GDM1 (cell line): ENCODE measurements at places on chromosomes 6 and 20.

DNA sequence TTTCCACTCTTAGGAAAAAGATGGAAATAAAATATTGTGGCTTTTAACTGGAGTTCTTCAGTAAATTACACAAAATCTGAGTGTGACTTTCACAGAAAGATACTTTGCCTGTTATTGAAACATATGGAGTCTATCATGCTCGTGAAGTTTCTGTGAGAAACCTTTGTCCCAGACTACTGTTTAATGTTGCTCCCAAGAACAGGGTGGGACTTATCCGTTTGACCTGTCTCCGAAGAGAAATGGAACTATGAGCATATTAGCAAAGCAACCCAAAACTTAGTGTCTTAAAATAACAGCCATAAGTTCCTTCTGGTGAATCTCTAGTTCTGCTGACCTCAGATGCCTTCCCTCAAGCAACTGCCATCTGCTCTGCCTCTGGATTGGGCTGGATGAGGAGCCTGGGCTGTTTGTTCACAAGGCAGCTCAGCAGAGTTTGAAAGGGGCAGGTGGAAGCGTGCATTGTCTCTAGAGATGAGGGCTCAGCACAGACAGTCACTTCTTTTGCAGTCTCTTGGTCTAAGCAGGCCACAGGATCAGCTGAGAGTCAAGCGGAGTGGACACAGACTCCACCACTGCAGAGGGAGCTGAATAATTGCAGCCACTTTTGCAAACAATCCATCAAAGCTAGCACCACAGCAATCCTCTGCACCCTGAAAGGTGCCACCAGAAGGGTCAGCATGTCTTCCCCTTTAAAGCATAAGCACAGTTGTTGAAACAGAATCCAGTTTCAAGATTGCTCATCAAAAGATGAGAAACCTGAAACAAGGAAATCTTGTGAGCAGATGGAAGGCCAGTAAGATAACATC is 52.8 kb downstream of the MYB start:
- peak; percentile 31 for DNase-seq

GRCh38 chr6:160790028-160790792 is 88.2 kb downstream of the PLG start:
- no peak for DNase-seq

GRCh38 chr20:36399147-36399968 is 93.2 kb downstream of the DLGAP4 start:
- peak; percentile 6 for DNase-seq

DNA sequence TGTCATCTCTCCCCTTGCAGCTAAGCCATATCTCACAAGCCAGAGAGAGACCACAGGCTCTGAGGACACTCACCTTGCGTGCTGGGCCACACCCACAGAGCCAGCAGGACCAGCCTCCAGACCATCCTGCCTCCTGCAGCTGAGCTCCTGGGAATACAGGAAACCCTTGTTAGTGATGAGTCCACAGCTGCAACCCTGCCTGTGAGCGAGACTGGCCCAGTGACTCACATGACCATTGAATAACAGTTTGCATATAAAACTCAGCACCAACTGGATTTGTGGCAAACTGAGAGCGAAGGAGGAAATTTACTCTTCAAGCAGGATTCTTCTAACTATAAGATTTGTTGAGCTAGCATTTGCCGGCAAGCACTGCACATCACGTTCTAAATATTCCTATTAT is 3.0 kb downstream of the THBS2 start:
- DNase-seq: no peak

DNA sequence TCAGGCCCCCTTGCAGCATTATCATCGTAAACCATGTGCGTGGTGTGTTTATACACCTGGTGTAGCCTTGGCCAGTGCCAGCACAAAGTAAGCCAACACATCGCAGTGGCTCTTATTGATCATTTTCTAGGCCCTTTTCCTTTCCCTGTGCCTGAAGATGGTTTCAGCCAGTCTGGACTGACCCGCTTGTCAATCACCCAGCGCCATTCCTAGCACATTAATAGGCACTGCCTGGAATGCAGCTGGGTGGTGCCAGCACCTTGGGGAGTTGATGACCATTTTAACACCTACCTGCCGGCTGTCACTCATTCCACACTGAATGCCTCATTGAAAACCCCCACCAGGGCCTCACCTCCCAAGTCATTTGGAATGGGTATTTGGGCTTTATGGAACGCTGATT is 4.9 kb upstream of the UQCC2 start:
- DNase-seq: no peak

- DNase-seq: no peak
Observed at GRCh38 chr20:19868441-19868840, 110.4 kb downstream of the RIN2 start.

DNA sequence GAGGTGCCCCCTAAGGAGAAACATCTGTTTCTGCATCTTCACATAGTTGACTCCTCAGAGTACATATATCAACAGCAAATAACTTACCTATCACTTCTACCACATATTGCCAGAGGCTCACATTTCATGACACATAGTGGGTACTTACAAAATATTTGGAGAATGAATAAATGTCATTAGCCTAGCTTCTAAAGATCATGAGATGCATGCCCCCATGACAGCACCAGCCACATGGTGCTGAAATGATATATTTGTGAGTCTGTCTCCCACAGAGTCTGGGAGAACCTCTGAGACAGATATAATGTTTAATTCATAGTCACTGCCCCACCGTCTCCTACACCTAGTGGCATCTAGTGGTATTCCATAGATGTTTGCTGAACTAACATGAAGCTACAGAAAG is 555.6 kb downstream of the KIF16B start:
- DNase-seq: no peak

GRCh38 chr6:76771059-76771634 is 692.1 kb downstream of the HTR1B start:
- DNase-seq: no peak

DNA sequence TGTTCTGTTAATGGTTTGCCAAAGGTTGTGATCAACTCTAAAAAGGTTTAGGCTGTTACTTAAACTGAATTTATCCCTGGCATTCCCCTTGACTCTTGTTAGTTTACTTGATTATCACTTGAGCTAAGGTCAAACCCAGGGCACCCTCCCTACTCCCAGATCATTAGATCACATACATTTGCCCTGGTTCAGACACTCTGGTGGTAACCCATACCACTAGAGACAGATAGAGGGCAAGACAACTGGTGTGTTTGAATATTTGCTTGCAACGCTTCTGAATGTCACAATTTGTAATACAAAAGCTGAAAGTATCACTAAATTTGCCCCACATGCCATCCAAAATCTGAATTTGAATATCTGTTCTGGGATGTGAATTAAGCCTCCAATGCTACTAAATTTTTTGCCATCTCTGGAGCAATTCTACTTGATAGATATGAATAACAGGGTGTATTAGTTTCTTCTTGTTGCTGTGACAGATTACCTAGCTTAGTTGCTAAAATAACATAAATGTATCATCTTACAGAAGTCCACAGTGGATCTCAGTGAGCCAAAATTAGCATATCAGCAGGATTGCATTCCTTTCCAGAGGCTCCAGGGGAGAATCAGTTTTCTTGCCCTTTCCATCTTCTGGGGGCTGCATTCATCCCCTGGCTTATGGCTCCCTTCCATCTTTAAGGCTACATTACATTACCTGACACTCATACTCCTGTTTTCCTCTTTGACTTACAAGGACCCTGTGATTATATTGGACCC is 45.4 kb downstream of the FIG4 start:
- DNase-seq: no peak

- peak; percentile 46 for DNase-seq
Observed at GRCh38 chr20:667351-668034, 8.1 kb downstream of the SCRT2 start.

DNA sequence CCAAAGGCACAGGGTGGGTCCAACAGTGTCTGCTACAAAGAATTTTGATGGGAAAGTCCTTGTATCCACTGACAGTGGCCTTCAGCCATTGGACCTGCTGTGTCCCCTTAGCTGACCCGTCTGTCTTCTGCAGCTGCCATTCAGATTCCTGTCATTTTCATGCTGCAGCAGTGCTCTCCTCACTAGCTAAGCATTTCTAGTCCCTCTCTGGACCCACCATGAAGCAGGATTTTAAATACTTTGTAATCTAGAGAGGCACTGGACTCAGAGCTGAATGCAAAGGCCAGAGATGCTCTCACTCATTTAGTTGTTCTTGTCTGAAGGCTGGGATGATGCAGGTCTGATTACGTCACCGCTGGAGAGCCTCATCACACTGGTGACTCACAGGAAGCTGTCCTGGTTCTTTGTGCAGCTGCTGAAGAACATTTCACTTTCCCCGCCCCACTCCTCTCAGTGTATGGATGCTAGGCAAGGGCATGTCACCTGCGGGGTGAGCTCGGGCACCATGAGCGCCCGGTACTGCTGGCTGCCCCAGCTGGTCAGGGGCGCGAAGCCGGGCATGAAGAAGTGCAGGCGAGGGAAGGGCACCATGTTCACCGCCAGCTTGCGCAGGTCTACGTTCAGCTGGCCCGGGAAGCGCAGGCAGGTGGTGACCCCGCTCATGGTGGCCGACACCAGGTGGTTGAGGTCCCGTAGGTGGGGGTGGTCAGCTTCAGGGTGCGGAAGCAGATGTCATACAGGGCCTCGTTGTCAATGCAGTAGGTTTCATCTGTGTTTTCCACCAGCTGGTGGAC is 19.4 kb upstream of the TUBB2A start:
- DNase-seq: no peak

DNA sequence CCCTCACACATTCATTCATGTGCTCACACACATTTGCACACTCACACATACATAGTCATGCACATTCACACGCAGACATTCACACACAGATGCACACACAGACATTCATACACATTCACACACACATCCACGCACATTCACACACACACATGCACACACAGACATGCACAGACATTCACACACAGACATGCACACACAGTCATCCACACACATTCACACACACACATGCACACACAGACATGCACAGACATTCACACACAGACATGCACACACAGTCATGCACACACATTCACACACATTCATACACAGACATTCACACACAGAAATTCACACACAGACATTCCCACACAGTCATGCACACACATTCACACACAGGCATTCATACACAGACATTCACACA is 147.3 kb downstream of the PACRG start:
- DNase-seq: no peak

DNA sequence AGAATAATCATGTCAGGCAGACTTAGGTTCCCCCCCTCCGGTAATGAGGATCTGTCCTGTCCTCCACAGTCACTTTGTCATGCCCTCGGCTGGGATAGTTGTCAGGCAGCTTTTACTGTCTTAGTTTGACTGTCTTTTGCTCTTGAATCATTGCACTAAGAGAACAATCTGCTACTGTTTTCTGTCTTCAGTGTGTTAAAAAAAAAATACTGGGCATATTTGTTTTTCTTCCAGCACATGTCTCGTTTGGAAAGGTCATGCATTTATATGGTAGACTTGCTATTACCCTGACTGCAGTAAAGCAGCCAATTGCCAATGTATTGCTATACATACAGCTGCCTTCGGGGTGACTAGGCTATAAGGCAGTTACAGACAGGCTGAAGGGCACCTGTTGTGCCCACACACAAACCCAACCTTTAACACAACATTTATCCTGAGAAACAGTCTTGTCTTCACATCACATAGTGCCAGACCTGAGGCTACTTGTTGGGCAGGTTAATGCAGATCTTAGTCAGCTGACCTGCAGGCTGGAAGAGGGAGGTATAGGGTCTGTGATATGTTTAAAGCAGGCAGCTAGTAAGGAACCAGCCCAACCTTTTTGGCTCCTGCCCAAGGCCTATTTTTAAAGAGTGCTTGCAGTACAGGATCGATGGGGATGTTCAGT is 26.7 kb downstream of the ARFGEF3 start:
- DNase-seq: no peak

- DNase-seq: no peak
Observed at GRCh38 chr6:87154641-87154992, 748 bp upstream of the ZNF292 start.

- no peak for DNase-seq
Observed at GRCh38 chr6:131997429-131998153, 46.4 kb upstream of the CCN2 start.

DNA sequence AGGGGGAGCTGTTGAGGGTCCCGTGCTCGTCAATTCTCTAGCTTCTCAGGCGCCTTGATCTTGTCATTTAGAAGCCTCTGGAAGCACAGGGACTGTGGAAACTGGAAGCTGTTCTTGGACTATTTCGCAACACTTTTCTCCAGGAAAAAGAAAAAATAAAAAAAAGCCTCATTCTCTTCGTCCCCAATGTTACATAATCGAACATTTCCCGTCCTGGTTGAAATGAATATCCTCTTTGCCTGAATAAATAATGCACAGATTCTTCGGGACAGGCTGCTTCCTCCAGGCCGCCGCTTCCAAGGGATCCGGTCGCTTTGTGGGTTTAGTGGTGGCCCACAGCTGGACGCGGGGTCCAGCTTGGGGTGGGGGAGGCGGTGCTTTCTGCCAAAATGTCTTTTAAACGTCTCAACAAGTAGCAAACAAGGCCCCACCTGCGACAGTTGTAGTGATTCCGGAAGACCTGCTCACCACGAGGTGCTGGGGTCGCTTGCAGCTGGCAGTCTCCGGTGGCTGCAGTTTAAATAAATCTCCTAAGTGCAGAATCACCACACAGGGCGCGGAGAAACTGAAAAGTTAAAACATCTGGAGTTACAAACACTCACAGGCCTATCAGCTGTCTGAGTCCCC is 125.9 kb upstream of the ESR1 start:
- DNase-seq: no peak

DNA sequence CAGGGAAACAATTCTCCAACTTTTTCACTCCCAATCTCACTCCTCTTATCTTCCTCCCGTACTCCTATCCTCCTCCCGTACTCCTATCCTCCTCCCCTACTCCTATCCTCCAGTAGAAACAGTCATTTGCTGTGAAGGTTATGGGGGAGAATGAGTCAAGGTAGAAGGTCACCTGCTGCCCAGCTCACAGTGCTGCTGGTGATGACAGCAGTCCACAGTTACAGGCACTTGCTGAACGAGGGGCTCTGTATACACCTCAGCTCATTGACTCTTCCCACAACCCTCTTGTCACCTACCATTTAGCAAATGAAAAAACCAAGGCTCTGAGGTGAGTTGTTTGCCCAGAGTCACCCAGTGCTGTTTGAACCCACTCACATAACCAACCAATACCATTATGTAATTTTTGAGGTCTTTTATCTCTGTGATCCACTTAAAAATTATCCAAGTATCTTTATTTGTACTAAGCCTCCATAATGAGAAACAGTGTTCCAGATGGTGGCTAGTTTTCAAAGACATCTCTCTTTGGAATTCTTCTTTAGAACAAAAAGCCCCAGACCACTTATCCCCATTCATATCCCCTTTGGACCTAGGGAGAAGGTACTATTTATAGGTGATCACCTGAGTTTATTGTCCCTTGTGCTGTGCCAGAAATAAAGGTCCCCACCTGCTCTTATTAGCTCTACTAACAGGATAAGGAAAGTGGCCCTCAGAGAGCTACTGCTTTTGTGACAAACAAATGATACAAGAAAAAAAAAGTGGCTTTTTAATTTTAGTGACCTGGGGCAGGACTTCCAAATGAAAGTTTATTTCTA is 53.2 kb downstream of the PTPN1 start:
- DNase-seq: no peak

- DNase-seq: no peak
Observed at GRCh38 chr20:41054070-41054846, 25.6 kb downstream of the TOP1 start.

- no peak for DNase-seq
Observed at GRCh38 chr6:166058064-166058739, 109.4 kb downstream of the TBXT start.

GRCh38 chr6:69801225-69801624 is 4.4 kb upstream of the LMBRD1 start:
- no peak for DNase-seq
